NCI-H526 (cell line): ENCODE measurements at places on chromosomes 2 and 18.

GRCh38 chr18:3402982-3403451 is 47.0 kb upstream of the TGIF1 start:
- no peak for DNase-seq

DNA sequence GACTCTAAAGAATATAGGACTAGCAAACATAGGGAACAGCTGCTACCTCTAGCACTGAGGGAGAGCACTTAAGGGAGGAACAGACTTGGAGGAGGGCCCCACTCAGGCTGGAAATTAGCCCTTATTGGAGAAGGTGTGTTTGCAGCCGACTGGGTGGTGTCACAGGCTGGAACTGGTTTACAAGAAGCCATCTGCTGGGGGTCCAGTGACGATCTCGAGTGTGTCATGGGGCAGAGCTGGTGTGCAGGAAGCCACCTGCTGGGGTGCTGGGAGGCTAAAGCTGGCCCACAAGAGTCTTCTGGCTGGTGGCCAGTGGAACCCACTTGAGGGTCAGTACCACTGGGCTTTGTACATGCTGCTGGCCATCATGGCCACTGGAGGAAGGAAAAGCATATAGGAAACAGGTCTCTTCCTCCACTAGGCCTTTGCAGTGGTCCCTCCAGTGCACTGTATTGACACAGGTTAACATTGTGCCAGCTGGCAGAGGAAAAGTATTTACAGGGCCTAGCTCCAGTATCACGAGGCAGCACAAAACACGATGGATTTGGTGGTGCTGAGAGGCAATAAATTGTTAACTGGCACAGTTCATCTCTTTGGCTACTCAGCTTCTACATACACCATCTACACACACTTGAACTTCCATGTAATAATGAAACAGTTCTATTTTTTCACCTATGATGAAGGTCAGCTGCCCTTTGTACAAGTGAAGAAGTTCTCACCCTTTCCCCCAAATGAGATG is 43.6 kb downstream of the MAP3K20 start:
- DNase-seq: no peak

- DNase-seq: no peak
Observed at GRCh38 chr18:75360215-75360614, 67.3 kb downstream of the SMIM21 start.

GRCh38 chr2:62187246-62187645 is 8.7 kb upstream of the B3GNT2 start:
- no peak for DNase-seq

GRCh38 chr18:9413576-9413975 is 61.7 kb upstream of the RALBP1 start:
- DNase-seq: no peak

- peak; percentile 69 for DNase-seq
Observed at GRCh38 chr18:74196220-74197119, 48.1 kb downstream of the TIMM21 start.

DNA sequence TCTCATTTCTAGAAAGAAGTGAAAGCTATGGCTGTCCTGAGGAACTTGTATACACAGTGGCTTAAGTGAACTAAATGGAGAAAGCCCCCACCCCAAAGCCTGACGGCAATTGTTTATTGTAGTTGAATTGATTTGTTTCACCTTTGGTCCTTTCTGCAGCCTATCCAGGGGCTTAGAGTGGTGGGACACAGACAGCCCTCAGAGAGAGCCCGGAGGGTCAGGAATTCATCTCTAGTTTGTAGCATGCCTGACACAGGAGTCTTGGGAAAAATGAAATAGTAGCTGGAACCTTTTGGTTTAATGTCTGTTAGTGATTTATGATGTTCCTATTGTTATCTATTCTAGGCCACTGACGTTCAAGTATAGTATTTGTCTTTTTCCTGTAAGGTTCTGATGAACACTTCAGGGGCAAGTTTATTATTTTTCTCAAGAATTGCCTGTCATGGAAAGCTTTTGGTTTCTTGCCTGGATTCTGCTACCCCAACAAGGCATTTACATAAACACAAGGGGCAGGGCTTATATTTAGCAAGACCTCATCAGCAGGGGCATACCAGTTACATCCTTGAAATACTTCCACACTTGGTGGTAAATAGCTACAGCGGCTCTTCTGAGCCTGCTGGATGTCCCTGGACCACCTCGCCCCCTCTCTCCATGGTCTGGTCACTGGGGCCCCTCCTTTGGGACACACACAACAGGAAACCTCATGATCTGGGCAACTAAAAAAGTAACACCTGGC is 44.4 kb downstream of the KCNE4 start:
- DNase-seq: no peak

- no peak for DNase-seq
Observed at GRCh38 chr2:214566457-214566856, 155.6 kb downstream of the VWC2L start.

- no peak for DNase-seq
Observed at GRCh38 chr18:76741346-76741745, 81.0 kb upstream of the ZNF236 start.

- no peak for DNase-seq
Observed at GRCh38 chr2:120611016-120611415, 124.7 kb upstream of the GLI2 start.

- DNase-seq: no peak
Observed at GRCh38 chr2:51079945-51080344, 48.0 kb upstream of the NRXN1 start.
